ENCODE measurements at places on chromosomes 12 and 14.

DNA sequence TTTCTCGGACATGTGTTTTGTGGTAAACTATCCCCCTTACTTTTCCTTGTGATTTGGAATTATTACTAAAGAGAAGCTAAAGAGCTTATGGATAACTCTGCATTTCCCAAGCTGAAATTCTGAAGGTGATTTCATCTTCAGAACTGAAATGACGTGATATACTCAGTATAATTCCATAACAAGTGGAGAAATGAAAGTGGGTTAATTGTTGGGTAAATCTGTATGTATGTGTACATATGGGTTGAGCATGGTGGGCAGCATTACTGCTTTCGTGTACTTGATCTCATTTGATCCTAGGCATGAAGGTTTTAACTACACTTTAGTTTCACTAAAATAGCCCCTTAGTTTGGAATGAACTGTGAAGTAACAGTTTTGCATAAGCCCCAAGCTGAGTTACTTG lies 4.1 kb downstream of the YY1 start:
- no peak for DNase-seq

GRCh38 chr14:96686126-96686525 lies 111.1 kb upstream of the VRK1 start:
- no peak for DNase-seq

DNA sequence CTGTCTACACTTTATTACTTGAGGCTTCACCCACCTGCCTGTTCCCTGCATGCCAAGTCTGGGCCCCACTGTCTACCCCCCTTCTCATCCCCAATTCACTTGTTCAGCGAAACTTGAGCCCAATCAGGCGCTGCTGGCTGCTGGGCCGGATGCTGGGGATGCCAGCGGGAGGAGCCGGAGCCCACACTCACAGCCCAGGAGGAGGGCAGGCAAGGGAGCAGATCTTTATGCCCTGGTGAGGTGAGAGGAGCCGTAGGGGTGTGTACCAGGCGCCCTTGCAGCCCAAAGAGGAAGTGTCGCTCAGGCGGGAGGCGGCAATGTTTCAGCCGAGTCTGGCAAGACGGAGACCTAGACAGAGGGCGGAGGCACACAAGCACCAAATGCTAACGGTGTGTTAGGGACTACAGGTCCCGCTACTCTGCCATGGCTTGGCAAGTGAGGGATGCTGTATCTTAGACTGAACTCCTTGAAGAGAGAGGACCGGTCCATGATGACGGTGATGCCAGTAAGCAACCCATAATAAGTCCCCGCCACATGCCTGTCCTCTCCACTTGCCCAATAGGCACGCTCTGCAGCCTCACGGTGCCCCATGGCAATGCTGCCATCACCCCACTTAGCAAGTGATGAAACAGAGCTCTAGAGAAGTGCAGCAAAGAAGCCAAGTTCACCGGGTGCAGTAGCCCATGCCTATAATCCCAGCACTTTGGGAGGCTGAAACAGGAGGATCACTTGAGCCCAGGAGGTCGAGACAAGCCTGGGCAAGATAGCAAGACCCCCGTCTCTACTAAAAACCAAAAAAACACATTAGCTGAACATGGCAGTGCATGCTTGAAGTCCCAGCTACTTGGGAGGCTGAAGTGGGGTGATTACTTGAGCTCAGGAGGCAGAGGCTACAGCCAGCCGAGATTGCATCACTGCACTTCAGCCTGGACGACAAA lies 41.6 kb downstream of the LRRC74A start:
- DNase-seq, result no peak

- no peak for DNase-seq
Measured at GRCh38 chr14:96252999-96253539, 2.9 kb upstream of the BDKRB1 start.

DNA sequence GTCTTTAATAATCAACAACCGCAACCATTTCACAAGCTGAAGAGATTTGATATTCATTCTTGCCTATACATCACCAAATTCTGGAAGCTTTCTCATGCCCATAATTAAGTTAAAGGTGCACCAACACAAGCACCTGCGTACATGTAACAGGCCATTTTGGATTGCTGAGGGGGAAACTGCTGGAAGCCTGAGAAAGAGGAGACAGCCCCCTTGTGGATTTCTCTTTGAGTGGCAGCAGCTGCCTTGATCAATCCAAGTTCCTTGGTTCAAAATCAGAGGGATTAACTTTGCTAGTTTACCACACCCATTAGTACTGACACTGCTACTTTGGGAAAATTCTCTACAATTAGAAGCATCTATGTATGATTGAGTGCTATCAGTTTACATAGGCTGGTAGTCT lies 321.1 kb downstream of the NOVA1 start:
- no peak for DNase-seq

Data from occipital lobe (tissue), 3 donors.